ENCODE measurements at places on chromosomes 6 and 20.
A peak's percentile ranks its signal among the peaks of the same experiment; 100 is the strongest.

- no peaks in the 10 kb centered on the region for H3K4me1 ChIP-seq
- H3K4me3 ChIP-seq = no peak overlapping the region
- no peak overlapping the region for H3K27ac ChIP-seq
- H3K36me3 ChIP-seq = no peaks in the 10 kb centered on the region
- DNase-seq = no peak
- H3K27me3 ChIP-seq = no peaks in the 10 kb centered on the region
These were observed 718.6 kb downstream of the QKI start for GRCh38 chr6:164133095-164133494.

GRCh38 chr6:4543596-4543995 is 232.6 kb upstream of the CDYL start:
- no peak overlapping the region for H3K4me3 ChIP-seq
- H3K27ac ChIP-seq = no peak overlapping the region
- DNase-seq = no peak
- no peaks in the 10 kb centered on the region for H3K4me1 ChIP-seq
- H3K27me3 ChIP-seq = no peaks in the 10 kb centered on the region

GRCh38 chr6:21587961-21588480 is 5.5 kb upstream of the SOX4 start:
- peaks cover 6% of the 10 kb centered on the region for H3K4me1 ChIP-seq
- peak overlapping the region; percentile 95 for H3K27ac ChIP-seq
- no peaks in the 10 kb centered on the region for H3K36me3 ChIP-seq
- no peaks in the 10 kb centered on the region for H3K27me3 ChIP-seq
- no peak for DNase-seq

DNA sequence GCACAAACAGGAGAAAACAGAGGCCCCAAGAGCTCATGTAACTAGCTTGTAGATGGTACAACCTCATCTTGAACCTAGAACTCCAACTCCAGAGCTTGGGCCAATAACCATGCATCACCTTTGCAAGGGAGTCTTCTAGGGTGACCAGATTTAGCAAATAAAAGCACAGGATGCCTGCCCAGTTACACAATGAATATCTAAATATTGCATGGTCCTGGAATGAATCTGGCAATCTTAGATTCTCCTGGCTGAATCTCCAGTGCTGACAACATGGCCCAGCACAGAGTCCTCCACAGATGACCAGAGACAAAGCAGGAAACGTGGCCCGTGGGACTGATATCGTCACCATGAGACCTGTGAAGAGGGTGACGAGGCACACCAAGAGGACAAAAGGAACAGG is 494.1 kb downstream of the PREX1 start:
- no peaks in the 10 kb centered on the region for H3K36me3 ChIP-seq
- H3K4me1 ChIP-seq = peaks cover 3% of the 10 kb centered on the region
- no peak overlapping the region for H3K4me3 ChIP-seq
- no peak for DNase-seq

DNA sequence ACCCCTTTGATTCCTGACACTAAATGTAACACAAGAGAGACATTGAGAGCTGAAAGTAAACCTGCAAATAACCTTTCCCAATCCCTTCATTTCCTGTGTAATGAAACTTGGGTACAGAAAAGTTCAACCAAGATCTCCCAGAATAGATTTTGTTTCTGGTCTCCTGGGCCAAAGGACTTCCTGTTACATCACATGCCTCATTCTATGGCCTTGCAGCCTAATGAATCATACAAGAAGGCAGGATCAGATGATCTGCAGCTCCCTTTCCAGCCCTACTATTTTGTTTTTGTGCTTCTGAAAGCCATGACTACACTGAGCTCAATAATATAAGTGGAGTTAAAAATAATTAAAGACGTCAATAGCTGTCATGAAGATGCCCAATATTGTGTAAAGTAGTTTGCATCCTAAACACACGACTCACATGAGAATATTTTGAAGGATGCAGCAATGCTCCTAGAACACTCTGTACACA is 73.4 kb upstream of the NOX3 start:
- no peak for DNase-seq
- H3K36me3 ChIP-seq = no peaks in the 10 kb centered on the region
- no peaks in the 10 kb centered on the region for H3K4me1 ChIP-seq
- H3K27me3 ChIP-seq = no peaks in the 10 kb centered on the region
- no peak overlapping the region for H3K27ac ChIP-seq

DNA sequence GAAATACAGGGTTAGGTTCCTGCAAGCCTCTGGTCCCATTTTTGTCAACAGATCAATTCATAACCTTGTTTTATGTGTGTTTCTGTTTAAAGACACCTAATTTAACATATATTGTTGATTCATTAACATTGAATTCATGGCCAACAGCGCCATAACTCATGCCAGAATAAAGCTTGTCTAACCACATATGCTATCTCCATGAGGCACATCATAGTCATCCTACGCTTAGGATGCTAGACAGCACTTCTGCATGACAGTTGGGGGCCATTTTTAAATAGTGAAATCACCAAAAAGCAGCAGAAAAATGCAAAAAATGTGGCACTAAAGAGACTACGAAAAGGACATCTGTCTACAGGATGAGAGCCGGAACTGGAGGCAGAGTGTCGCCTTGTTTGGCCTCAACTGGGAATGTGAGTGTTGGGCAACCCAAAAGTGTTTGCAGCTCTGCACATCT is 37.9 kb downstream of the TRAM2 start:
- H3K27ac ChIP-seq = no peak overlapping the region
- no peaks in the 10 kb centered on the region for H3K36me3 ChIP-seq
- no peak for DNase-seq
- H3K4me1 ChIP-seq = peaks cover 32% of the 10 kb centered on the region
- H3K4me3 ChIP-seq = no peak overlapping the region

DNA sequence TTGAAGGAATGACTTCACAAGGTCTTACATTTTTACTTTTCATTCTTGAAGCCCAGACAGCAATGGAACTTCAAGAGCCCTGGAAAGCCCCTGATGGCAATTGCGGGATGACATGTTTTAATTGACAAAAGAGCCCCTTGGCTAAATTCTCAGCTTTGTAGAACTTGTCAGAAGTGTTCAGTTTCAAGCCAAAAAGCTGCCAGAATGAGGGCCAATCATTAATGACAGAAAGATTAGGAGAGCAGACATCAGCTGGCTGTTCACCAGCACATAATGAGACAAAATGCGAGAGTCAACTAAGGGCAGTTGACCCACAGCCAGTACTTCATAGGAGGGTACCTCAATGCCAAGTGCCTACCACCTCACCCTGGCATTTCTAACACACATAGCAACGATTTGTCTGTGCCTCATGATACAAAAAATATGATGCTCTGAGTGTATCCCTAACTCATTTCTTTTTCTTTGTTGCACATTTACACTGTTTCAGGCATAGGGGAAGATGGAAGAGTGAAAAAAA is 243.1 kb downstream of the MYLK4 start:
- H3K4me1 ChIP-seq = peaks cover 37% of the 10 kb centered on the region
- H3K4me3 ChIP-seq = no peak overlapping the region
- no peaks in the 10 kb centered on the region for H3K36me3 ChIP-seq
- no peak overlapping the region for H3K27ac ChIP-seq

GRCh38 chr6:170081556-170081955 is 209.3 kb downstream of the DLL1 start:
- no peak for DNase-seq
- H3K4me3 ChIP-seq = no peak overlapping the region
- no peaks in the 10 kb centered on the region for H3K4me1 ChIP-seq

GRCh38 chr6:41974281-41974825 is 32.7 kb upstream of the CCND3 start:
- no peaks in the 10 kb centered on the region for H3K36me3 ChIP-seq
- H3K27me3 ChIP-seq = no peaks in the 10 kb centered on the region
- H3K4me3 ChIP-seq = no peak overlapping the region
- no peaks in the 10 kb centered on the region for H3K4me1 ChIP-seq
- no peak overlapping the region for H3K27ac ChIP-seq

GRCh38 chr20:38735172-38735571 is 10.9 kb downstream of the SLC32A1 start:
- peaks cover 11% of the 10 kb centered on the region for H3K4me1 ChIP-seq
- peaks cover 19% of the 10 kb centered on the region for H3K27me3 ChIP-seq
- H3K4me3 ChIP-seq = no peak overlapping the region
- no peaks in the 10 kb centered on the region for H3K36me3 ChIP-seq
- H3K27ac ChIP-seq = no peak overlapping the region

DNA sequence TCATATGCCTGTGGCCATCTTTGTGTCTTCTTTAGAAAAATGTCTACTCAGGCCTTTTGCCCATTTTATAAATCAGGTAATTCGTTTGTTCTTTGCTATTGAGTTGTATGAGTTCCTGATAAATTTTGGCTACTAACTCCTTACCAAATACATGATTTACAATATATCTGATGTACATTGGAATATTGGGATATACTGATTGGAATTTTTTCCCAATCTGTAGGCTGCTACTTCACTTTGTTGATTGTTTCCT is 39.2 kb downstream of the BACH2 start:
- no peak overlapping the region for H3K27ac ChIP-seq
- DNase-seq = no peak
- H3K4me3 ChIP-seq = no peak overlapping the region
- no peaks in the 10 kb centered on the region for H3K4me1 ChIP-seq

DNA sequence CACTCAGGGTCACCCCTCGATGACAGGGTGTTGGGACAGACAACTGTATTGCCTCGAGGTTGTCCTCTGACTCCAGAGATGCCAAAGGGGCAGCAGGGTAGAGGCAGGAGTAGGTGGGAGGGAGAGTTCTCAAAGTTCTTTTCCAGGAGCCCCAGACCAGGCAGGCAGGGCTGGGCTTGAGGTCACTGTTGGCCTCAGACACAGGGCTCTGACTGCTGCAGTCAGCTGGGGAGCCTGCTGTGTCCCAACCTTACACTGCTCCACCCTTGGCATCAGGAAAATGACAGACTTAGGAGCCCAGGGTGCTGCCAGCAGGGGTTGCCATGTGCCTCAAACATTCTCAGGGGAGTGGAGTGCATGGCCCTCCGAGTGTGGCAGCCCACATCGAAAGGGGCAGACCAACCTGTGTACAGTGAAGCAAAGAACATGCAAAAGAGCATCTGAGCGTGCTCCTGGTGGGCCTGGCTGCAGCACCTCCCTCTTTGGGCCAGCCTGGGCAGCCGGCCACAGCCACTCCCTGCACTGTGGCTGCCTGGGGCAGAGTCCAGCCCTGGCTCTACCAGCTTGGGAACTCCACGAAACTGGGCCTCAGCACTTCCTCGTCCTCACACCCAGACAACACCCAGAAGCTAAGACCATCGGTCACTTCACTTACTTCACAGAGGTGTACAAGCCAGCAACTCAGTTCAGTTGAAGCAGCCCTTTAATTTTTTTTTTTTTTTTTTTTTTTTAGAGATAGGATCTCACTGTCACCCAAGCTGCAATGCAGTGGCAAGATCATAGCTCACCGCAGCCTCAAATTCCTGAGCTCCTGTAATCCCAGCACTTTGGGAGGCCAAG is 24.0 kb downstream of the C6orf132 start:
- no peaks in the 10 kb centered on the region for H3K27me3 ChIP-seq
- H3K27ac ChIP-seq = peak overlapping the region; percentile 88
- no peaks in the 10 kb centered on the region for H3K36me3 ChIP-seq
- no peak for DNase-seq
- H3K4me3 ChIP-seq = no peak overlapping the region

DNA sequence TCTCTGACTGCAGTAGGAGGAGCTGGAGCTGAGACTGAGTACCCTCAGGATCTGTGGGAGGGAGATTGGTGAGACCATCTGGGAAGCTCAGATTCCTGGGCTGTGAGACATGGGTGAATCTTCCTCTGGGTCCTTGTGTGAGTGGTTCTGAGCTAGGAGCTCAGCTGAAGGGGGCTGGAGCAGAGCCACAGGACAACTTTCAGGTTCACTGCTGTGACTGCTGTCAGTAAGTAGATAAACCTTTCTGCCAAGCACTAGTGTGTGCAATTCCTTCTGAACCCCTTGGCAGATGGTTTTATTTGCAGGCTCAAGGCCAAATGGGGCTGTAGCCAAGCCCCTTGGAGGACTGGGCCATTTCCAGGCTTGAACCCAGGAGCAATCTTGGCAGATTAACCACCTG is 49.6 kb upstream of the SNAP91 start:
- no peak overlapping the region for H3K27ac ChIP-seq
- H3K36me3 ChIP-seq = no peaks in the 10 kb centered on the region
- no peaks in the 10 kb centered on the region for H3K4me1 ChIP-seq
- no peak for DNase-seq
- no peak overlapping the region for H3K4me3 ChIP-seq

DNA sequence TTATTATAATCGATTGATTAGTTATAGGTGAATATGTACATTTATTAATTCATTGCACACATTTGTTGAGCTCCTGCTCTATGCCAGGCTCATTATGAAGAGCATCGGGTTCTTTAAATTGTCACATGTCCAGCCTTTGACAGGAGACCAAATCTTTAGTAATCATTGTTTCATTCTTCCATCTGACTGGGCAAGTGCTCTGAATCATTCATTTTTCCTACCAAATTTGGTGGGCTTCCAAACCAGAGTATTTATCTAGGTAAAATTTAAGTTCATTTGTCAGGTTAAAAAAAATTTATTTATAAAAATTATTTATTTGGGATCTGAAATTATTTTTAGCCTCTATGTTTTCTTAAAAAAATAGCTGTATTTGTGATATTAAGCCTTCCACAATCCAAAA is 404.9 kb upstream of the MMS22L start:
- H3K4me3 ChIP-seq = no peak overlapping the region
- no peak for DNase-seq
- H3K36me3 ChIP-seq = no peaks in the 10 kb centered on the region
- no peaks in the 10 kb centered on the region for H3K27me3 ChIP-seq

DNA sequence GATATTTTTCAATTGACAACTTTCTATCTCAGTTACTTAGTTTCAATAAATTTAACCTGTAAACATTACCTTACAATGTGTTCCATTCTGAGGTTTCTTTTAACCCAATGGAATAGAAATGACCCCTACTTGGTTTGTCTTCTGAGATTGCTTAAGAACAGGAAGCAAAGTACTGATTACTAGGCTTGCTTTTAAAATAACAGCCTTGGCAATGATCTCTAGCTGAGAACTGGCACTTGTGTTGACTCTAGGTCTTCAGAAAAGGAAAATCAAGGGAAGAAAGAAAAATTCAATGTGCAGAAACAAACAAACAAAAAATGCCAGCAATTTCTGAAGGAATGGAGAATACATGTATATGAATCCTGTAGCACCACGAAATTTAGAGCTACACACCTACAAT is 66.1 kb downstream of the SYNE1 start:
- peaks cover 42% of the 10 kb centered on the region for H3K4me1 ChIP-seq
- no peak for DNase-seq
- no peak overlapping the region for H3K27ac ChIP-seq
- no peaks in the 10 kb centered on the region for H3K27me3 ChIP-seq
- H3K36me3 ChIP-seq = no peaks in the 10 kb centered on the region

GRCh38 chr6:20789162-20789561 is 254.9 kb downstream of the CDKAL1 start:
- H3K4me1 ChIP-seq = no peaks in the 10 kb centered on the region
- no peak for DNase-seq
- no peak overlapping the region for H3K4me3 ChIP-seq
- H3K36me3 ChIP-seq = no peaks in the 10 kb centered on the region
- no peaks in the 10 kb centered on the region for H3K27me3 ChIP-seq

All from esophagus squamous epithelium (tissue), 5 donors.